ENCODE measurements at places on chromosomes 12 and 14. TPM values are rescaled to one million over a fixed set of nuclear protein-coding genes. Genes with fewer than 3 reads are reported as not detected.

RPL36AL gene
- total RNA-seq, result 171 TPM

CLEC1B gene
- not detected for total RNA-seq

PLCZ1 gene
- total RNA-seq, result not detected

TMEM253 gene
- not detected for total RNA-seq

PLEKHA5 gene
- total RNA-seq, result 0.22 TPM

DNA sequence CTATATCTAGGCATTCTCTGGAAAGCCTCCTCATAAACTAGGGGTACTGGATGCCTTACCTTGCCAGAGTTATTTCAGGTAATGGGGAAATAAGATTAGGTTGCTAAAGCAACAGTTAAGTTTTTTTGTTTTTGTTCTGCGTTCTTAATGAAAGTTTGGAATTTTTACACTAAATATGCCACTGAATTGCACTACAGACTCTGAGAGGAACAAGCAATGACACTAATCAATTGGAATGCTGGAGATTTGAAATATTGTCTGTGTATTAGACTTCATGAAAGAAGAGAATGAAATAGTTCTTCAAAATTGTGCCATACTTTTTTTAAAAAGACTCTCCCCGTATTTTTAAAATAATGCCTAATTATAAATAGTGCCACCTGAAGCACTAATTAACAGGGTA lies 287.8 kb downstream of the NAV3 start:
- H3K27ac ChIP-seq, result no peak overlapping the region
- H3K36me3 ChIP-seq, result no peaks in the 10 kb centered on the region
- DNase-seq, result no peak

GRCh38 chr12:45170456-45171042 lies 45.3 kb upstream of the ANO6 start:
- no peak overlapping the region for H3K27ac ChIP-seq
- peak; percentile 75 for DNase-seq
- no peaks in the 10 kb centered on the region for H3K4me1 ChIP-seq
- H3K4me3 ChIP-seq, result no peak overlapping the region

DNA sequence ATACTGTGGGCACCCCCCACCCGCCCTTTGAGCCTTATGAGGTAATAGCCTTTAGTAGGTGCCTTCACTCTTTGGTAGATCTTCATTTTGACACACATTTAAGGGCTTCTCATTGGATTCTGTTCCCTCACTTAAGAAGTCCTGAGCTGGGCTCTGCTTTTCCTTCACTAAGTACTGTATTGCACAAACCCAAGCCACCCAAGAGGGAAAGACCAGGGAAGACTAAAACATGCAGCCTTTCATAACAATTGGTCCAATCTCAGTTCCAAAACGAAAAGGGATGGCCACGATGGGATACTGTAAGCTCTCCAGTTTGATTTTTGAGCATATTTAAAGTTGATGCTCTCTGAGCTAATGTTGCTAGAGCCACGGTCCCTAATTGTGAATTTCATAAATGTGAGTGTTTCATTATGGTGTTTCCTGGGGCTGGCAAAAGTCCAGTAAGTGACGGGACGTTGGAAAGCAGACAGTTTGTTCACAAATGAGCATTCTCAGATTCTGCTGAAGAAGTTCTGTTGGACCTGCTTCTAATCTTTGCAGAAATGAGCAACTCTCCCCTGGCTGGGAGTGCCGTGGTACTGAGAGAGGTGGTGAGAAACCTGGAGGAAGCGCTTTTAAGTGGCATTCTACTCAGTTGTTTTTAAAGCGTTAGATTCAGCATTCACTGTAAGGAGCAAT lies 9.4 kb downstream of the SSPN start:
- DNase-seq, result no peak
- no peaks in the 10 kb centered on the region for H3K27me3 ChIP-seq
- no peak overlapping the region for H3K4me3 ChIP-seq

DNA sequence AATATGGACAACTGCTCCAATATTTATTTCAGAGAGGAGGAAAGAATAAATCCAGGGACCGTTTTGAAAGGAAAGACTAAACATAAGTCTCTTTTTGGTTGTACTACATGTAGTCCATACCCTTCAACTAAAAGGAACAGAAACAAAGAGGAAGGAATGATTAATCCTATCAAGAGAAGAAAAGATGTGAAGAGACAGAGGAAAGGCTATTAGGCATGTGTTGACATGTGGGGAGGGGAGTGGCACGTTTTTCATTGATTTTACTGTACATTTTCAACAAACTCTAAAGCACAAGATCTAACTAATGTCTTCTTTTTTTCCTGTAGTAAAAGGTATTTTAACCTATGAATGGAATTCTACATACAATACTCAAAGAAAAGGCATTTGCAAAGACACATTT lies 85.6 kb downstream of the NAV3 start:
- H3K4me3 ChIP-seq, result no peak overlapping the region
- H3K27ac ChIP-seq, result no peak overlapping the region
- DNase-seq, result no peak
- no peaks in the 10 kb centered on the region for H3K4me1 ChIP-seq
- H3K36me3 ChIP-seq, result no peaks in the 10 kb centered on the region

DNA sequence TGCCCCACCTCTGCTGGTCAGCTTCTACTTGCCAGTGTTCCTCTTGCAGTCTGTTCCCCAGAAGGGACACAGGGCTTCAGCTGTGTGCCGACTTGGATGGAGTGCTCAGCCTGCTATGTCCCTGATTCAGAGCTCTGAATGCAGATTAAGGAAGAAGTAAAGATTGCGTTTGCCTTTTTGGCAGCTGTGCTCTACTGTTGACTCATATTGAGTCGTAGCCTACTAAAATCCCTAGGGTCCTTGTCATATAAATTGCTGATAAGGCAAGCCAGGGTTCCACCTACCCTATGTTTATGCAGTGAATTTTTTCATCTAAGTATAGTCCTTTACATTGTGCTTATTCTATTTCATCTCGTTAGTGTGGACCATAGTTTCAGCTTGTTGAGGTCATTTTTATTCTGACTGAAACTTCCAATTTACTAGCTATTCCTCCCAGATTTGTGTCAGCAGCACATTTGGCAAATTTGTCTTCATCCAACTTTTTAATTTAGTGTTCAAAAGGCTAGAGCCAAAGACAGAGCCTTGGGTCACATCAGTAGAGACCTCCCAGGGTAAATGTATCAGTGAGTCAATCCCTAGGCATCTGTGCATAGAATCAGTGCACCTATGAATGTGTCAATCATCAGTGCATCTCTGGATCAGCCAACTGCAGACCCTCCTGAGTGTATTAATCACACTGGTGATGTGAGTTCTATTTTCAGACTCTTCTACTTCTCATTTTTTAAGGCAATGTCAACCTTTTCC lies 31.9 kb downstream of the CACNA1C start:
- no peaks in the 10 kb centered on the region for H3K4me1 ChIP-seq
- no peak overlapping the region for H3K4me3 ChIP-seq
- DNase-seq, result no peak
- no peaks in the 10 kb centered on the region for H3K27me3 ChIP-seq
- no peaks in the 10 kb centered on the region for H3K36me3 ChIP-seq
- no peak overlapping the region for H3K27ac ChIP-seq

DNA sequence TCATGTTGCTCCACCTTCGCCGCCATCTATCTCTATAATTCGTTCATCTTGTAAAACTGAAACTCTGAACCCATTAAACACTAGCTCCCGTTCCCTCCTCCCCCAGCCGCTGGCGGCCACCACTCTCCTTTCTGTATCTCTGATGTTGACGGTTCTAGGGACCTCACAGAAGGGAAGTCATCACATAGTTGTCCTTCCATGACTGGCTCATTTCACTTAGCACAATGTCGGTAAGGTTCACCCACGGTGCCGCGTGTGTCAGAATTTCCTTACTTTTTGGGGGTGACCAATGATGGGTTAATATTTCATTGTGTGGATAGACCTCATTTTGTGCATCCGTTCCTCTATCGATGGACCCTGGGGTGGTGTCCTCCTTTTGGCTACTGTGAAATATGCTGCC lies 2.0 kb upstream of the CACNA2D4 start:
- no peak overlapping the region for H3K4me3 ChIP-seq
- H3K4me1 ChIP-seq, result peaks cover 65% of the 10 kb centered on the region
- peak; percentile 5 for DNase-seq
- peak overlapping the region; percentile 41 for H3K27ac ChIP-seq
- H3K27me3 ChIP-seq, result no peaks in the 10 kb centered on the region

DNA sequence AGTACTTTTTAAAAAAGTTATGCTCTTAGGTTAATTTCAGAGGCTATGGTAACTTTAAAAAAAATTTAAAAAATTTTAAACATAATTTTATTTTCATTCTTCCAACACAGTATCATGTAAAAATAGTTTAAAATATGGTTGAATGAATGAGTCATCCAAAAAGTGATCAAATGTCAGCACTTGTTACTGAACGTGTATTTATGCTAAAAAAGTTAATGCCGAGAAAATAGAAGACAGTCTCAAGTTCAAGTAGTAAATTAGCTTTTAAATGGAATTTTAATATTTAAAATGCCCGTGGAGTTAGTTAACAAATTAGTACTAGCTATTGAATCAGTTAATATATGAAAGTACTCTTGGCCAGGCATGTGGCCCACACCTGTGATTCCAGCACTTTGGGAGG lies 4.8 kb downstream of the AEBP2 start:
- H3K4me1 ChIP-seq, result peaks cover 16% of the 10 kb centered on the region
- H3K27ac ChIP-seq, result no peak overlapping the region
- H3K36me3 ChIP-seq, result no peaks in the 10 kb centered on the region
- no peak for DNase-seq
- H3K4me3 ChIP-seq, result no peak overlapping the region

- no peak for DNase-seq
- H3K27ac ChIP-seq, result no peak overlapping the region
- H3K4me3 ChIP-seq, result no peak overlapping the region
- no peaks in the 10 kb centered on the region for H3K4me1 ChIP-seq
- no peaks in the 10 kb centered on the region for H3K27me3 ChIP-seq
Measured at GRCh38 chr12:119804011-119804641, 73.0 kb downstream of the CIT start.

GRCh38 chr12:119686355-119686754 lies 18.4 kb downstream of the PRKAB1 start:
- no peak for DNase-seq
- H3K4me3 ChIP-seq, result no peak overlapping the region
- H3K4me1 ChIP-seq, result peaks cover 27% of the 10 kb centered on the region
- no peak overlapping the region for H3K27ac ChIP-seq
- H3K36me3 ChIP-seq, result no peaks in the 10 kb centered on the region

DNA sequence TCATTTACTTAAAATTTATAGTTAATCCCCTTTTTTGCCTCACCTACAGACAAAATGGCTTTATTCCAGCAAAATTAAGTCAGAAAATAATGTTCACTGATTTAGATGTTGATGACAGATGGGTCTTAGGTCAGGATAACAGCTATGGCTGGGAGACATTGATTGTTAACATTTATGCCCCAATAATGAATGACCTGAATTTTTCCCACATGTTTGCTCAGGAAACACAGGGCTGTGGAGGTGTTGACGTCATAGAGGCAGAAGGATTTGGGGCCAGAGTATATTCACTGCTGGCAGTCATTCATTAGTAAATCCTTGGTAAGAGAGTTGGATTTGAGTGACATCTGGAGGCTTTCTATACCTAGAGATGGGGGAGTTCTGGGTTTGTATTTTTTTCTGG lies 121.3 kb downstream of the PDE3A start:
- no peak for DNase-seq
- no peaks in the 10 kb centered on the region for H3K27me3 ChIP-seq
- H3K4me1 ChIP-seq, result no peaks in the 10 kb centered on the region

GRCh38 chr14:20631023-20631879 lies 10.2 kb downstream of the OR6S1 start:
- DNase-seq, result peak; percentile 76
- no peak overlapping the region for H3K27ac ChIP-seq
- H3K27me3 ChIP-seq, result peaks cover 3% of the 10 kb centered on the region
- H3K4me3 ChIP-seq, result peak overlapping the region; percentile 56

DNA sequence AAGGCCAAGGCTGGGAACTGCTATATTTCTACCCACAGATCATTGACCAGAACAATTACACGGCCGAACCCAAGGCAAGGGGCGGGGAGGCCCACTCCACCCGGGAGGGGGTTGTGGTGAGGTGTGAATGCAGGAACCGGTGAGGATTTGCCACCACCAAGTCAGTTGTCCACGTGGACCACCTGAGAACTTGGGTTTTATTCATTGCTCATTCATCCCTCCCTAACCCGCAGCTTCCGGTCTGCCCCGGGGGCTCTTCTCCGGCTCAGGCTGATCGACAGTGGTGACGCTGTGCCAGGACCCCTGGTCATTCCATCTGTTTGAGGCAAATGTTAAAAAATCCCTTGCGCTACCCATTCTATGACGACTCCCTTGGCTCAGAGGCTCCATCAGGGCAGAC lies 127.7 kb upstream of the RTL1 start:
- DNase-seq, result no peak
- H3K36me3 ChIP-seq, result no peaks in the 10 kb centered on the region
- no peaks in the 10 kb centered on the region for H3K4me1 ChIP-seq
- no peak overlapping the region for H3K27ac ChIP-seq
- no peak overlapping the region for H3K4me3 ChIP-seq

GRCh38 chr12:111699962-111700361 lies 14.1 kb downstream of the ACAD10 start:
- H3K27ac ChIP-seq, result no peak overlapping the region
- peaks cover 44% of the 10 kb centered on the region for H3K36me3 ChIP-seq
- no peak overlapping the region for H3K4me3 ChIP-seq
- no peaks in the 10 kb centered on the region for H3K4me1 ChIP-seq

DNA sequence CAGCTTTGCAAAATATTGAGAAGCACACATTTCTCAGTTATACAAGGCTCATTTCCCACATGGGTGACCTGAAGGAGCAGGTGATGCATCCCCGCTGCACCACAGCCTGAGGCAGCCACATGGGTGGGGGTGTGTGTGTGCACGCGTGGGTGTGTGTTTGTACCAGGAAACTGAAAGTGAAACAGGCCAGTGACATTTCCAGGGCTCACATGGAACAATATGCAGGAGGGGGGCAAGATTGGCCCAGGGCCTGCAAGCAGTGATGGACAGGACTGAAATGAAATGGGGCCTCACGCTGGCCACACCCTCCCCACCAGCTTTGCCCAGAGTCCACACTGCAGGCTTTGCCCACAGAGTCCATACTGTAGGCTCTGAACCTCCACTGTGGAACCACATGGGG lies 154.2 kb upstream of the PARP11 start:
- no peaks in the 10 kb centered on the region for H3K27me3 ChIP-seq
- no peak overlapping the region for H3K4me3 ChIP-seq
- peak; percentile 30 for DNase-seq
- H3K27ac ChIP-seq, result no peak overlapping the region

Measured in B cell (primary cell).